ENCODE measurements at places on chromosomes 2 and 18.

DNA sequence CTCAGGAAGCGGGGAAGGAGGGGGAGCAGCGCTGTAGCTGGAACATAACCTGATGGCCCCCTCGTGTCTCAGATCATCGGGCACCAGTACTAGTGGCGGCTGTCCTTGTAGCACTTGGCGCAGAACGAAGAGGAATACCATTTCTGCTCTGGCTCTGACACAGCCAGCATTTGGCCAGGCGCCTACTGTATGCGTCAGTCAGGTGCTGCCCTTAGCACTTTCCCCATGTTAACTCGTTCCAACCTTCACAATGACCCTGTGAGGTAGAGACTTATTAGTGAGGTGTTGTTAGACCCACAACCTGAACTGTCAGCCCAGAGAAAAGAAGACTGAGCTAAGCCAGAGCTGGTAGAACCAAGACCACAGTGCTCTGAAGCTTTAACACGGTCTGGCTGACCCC lies 47.7 kb upstream of the EML6 start:
- DNase-seq, result no peak

- DNase-seq, result peak; percentile 67
Observed at GRCh38 chr2:23916727-23917405, 10.1 kb downstream of the ATAD2B start.

- peak; percentile 86 for DNase-seq
Observed at GRCh38 chr2:196170213-196170605, 1.2 kb downstream of the STK17B start.

DNA sequence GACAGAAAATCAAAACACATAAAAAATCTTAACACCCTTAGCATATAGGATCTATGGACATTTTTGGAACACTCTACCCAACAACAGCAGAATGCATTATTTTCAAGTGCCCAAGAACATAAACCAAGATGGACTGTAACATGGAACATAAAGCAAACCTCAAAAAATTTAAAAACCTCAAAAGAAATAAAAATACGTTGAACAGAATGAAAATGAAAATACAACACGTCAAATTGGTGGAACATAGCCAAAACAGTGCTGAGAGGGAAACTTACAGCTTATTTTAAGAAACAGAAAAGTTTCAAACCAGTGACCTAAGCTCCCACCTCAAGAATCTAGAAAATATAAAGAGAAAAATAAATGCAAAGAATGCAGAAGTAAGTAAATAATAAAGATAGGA lies 58.3 kb upstream of the BCL2L11 start:
- DNase-seq, result no peak

- no peak for DNase-seq
Observed at GRCh38 chr2:14633461-14634181, 1.1 kb downstream of the LRATD1 start.

DNA sequence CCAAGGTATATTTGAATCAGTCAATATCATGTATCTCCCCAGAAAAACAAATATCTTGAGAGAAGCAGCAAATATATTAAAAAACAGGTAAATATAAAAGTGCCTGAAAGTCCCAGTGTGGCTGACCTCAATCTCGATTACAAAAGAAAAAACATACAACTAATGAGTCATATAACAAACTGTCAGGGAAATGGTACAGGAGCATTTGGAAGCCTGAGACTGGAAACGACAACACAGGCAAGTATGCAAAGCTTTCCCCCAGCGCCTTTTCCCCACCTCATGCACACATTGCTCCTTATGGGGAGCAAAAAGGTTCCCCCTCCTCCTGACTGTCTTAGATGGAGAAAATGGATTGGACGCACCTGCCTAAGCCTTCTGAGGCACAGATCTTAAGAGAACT lies 230.7 kb downstream of the TMX3 start:
- no peak for DNase-seq

- peak; percentile 9 for DNase-seq
Observed at GRCh38 chr18:22451796-22452195, 34.1 kb upstream of the CTAGE1 start.

Data from NB4 (cell line).